Inflammatory macrophage treated with lipopolysaccharide for 1 hour (primary cell): ENCODE measurements at places on chromosomes 4 and X.

DNA sequence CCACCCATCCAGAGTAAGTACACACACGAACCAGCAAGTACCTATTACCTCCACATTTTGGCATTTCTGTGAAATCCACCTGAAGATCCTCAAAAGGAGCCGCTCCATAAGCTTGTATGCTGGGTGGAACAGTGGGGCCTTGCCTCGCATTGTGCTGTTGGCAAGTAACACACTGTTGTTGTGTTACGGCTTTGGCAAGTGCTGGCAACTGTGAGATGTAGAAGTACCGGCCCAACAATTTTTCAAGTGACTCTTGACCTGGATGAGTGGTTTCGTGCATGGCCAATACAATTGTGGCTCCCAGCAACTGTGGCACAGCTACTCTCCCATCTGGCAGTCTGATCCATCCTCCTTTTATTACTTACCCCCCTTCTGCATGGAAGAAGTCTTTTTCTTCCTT lies 128.7 kb downstream of the CCNB3 start:
- DNase-seq = no peak

DNA sequence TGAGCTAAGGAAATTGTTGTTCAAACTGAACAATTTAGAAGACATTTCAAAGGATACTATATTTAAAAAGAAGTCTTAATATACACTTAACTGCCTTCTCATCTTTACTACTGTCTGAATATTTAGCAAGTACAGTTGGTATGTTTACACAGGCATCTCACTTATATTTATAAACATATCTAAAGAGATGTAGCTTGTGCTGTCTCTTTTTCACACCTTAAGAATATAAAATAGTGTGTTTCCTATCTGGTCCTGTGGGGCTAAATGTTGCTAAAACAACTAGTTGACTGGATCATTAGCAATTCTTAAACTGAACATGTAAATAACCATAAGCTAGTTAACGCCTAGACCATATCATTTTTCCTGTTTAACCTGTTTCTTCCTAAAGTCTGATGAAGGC lies 336.3 kb downstream of the PPP3CA start:
- DNase-seq = no peak

GRCh38 chr4:76373919-76374552 lies 46.9 kb downstream of the CCDC158 start:
- DNase-seq = no peak

- no peak for DNase-seq
Observed at GRCh38 chrX:118437283-118437682, 58.3 kb upstream of the DOCK11 start.

- DNase-seq = no peak
Observed at GRCh38 chr4:29927895-29928294, 792.3 kb upstream of the PCDH7 start.

DNA sequence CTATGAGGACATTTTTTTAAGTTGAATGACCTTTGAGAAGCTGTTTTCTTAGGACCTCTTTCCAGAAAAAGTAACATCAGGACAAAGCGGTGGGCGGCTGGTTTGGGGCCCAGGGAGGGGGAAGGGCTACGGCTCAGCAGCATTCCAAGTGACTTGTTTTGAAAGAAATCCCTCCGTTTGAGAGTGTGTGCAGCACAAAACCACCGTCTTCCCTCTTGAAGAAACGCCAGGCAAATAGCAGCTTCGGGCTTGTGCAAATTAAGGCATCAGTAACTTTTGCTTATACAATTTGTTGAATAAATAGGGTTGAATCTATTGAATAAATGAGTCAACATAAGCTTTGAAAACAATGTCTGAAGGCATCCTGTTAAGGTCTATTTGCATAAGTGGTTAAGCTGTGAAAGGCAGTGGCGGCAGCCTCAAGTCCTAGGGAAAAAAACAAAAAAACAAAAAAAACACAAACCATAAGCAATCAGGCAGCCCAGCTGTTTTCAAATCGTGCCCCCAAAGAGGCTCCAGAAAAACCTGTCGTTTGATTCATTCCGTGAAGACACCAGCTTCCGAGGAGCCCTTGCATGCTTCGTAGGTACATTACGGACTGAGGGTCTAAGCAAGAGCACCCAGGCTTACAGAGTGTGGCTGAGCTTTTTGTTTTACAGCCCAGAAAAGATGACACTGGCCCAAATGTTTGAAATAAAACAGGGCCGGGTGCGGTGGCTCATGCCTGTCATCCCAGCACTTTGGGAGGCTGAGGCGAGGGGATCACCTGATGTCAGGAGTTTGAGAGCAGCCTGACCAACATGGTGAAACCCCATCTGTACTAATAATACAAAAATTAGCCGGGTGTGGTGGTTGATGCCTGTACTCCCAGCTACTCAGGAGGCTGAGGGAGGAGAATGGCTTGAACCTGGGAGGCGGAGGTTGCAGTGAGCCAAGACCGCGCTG lies 103.7 kb downstream of the CRLF2 start:
- no peak for DNase-seq

GRCh38 chr4:94534401-94535312 lies 82.9 kb downstream of the PDLIM5 start:
- DNase-seq = peak; percentile 58

DNA sequence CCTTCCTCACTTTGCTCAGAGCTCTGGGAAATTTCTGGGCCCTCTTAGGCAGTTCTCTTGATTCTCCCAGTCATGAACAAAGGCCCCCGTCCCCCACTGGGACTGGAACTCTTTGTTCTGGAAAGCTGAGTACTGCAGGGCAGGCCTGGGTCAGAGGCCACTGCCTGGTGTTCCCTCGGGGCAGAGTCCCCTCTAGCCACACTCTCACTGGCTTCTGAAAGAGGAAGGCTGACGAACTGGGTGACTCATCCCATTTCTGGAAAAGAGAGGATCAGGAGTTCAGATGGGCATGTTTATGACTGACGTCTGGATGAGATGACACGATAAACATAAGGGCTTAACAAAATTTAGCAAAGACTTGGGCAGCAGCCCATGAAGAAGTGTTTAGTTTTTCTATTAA lies 47.7 kb downstream of the DDX3X start:
- DNase-seq = peak; percentile 87

DNA sequence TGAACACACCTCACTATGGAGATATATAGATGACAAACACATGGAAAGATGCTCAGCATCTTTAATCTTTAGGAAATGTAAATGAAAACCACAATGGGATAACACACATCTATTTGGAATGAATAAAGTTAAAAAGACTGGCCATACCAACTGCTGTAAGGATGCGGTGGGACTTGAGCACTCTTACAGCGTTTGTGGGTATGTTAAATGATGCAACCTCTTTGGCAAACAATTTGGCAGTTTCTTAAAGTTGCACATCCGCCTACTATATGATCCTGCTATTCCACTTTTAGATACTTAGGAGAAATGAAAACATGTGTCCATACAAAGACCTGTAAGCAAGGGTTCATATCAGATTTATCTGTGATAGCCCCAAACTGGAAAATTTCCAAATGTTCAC lies 50.7 kb downstream of the MRPL1 start:
- DNase-seq = no peak

GRCh38 chr4:23009093-23009492 lies 316.4 kb downstream of the GBA3 start:
- DNase-seq = no peak
